Iris pigment epithelial cell (primary cell): ENCODE measurements at places on chromosomes 3 and 15.

GRCh38 chr15:44300572-44300971 lies 12.1 kb downstream of the GOLM2 start:
- no peak for DNase-seq

DNA sequence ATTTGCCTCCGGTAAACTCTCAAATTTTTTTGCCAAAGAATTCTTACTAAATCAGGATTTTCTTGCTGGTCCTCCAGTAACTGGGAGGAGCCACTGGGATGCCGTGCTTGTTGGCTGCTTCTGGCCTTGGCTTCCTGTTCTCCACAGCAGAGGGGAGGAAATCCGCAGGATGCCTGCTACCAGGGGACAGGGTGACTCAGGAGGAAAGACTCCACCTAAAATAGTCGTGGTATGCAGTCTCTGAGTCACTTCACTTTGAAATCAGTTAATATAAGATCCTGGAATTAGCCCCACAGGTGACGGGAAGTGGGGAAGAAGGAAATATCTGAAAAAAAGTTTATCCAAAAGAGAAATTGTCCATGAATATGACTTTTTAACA lies 6.5 kb upstream of the TM4SF18 start:
- DNase-seq = peak; percentile 97

GRCh38 chr15:67977414-67978089 lies 76.6 kb upstream of the PIAS1 start:
- no peak for DNase-seq

DNA sequence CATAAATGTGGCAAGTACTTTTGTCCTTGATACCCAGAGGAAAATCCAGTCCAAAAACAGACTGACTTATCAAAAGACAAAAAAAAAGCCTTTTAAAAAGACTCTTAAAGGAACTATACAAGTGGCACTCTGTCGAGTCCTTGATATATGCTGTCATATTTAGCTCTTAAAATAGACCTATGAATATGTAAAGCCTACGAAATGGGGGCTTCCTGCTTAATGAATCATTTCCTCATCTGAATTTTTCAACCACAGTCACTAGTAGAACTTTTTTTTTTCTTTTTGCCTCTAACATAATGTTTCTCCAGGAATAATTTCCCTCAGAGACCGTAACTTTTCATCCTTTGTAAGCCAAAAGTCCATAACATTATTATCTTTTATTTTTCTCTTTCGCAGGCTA lies 95.8 kb downstream of the P3H2 start:
- DNase-seq = peak; percentile 81

DNA sequence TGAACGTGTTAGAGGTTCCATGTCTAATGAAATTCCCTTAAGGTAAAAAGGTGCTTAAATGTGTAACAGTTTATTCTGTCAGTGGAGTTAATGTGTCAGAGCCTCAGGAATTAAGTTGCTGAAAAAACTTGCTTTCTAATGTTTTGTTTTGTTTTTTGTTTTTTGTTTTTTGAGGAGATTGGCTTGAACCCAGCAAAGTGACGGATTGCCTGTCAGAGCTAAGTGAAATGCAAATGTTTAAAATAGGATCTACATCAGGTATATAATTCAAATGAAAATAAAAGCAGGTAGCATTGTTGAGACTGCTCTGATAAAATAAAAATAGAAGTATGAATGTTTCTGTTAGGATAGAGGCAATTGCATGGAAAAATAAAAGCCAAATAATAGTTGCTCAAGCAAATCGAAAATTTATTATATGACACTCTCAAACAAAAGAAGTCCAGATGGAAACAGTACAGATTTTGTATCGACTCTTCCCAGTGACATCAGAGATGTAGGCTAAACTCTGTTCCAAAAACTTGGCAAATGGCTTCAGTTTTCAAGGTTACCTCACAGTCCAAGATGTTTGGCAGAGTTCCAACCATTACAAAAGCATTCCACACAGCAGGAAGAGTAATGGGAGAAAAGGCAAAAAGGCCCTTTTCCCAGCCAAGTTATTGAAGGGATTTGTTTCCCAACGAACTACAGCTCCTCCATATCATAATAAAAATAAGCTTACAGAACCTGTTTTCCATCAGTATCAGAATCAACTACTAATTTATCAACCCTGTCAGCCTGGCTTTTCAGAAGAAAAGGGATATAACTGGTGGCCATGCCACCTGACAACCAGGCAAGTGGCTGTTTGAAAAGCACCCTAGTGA lies 291.0 kb downstream of the TBL1XR1 start:
- peak; percentile 64 for DNase-seq

GRCh38 chr15:68812069-68812468 lies 8.6 kb downstream of the ANP32A start:
- no peak for DNase-seq

GRCh38 chr15:48119277-48119676 lies 1.5 kb upstream of the SLC24A5 start:
- DNase-seq = peak; percentile 18
